ENCODE measurements at places on chromosomes 3 and 15.
A peak's percentile ranks its signal among the peaks of the same experiment; 100 is the strongest.

GRCh38 chr3:128804017-128804810 is 75.2 kb upstream of the ACAD9 start:
- DNase-seq = peak; percentile 73

DNA sequence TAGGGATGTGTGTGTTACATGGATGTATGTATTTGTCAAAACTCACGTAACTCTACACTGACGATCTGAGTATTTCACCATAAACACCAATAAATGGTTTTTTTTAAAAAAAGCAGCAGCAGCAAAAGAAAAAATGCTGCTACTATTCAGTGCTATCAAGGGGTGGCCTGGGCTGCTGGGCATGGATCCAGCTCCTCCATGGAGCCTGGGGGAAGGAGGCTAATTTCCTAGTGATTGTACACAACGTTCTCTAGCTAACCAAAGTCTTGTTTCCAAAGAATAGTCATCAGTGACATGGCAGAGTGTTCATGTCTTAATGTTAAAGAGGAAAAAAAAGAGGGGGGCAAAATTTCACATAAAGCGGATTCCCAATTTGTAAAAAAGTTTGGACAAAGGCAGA is 29.0 kb downstream of the POMGNT2 start:
- no peak for DNase-seq

DNA sequence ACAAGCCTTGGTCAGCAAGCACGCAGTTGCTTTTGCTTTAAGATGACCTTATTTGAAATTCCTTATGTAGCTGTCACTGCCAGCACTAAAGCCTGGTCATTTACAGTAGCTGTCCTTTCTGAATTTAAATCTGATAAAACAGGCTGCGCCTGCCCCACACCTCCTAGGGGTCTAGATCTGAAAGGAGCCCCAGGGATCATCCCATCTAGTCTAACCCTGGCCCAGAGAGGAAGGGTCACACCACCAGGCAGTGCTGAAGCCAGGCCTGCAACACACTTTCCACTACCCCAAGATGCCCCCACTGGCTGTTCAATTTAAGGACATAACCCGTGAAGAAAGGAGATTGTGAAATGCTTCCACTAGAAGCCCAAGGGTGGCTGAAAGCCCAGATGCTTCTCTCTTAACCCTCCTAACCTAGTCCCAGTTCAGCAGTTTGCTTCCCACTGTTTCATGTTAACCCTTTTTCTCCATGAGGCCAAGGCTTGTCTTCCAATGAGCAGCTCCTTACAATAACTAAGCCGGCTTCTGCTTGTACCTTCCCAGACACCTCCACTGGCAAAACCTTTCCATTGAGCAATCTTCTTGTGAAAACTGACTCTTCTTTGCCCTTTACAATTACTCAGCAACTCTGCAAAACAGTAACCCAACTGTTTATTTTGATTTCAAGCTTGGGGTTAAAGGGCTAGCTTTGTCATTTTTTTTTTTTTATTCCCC is 198.9 kb upstream of the LPP start:
- no peak for DNase-seq

DNA sequence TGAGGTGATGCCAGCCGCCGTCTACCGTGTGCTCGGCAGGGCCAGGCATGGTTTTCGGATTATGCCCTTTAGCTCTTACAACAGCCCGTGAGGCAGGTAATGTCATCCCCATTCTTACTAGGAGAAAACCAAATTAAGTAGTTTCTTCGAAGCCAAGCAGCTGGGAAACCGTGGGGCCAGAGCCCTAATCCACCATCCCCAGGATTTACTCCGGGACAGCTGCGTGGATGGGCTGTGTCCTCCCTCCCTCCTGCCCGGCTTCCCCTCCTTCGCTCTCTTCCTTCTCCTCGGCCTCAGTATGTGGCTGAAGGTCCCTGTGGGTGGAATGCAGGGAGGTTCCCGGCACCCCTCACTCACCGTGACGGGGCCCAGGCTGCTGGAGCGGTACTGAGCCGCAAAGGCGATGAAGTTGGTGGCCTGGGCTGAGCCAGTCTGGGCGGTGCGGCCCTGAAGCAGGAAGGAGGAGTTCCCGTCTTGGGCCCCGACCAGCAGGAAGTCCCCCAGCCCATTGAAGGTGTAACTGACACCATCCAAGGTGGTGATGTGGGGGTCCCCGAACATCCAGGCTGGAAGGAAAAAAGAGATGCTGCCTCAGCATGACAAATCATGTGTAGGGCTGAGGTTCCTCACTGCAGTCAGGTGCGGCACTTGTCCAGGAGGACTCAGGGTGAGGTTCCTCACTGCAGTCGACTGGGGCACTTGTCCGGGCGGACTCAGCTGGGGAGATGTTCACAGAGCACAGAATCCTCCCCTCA is 42.5 kb downstream of the MUC20 start:
- no peak for DNase-seq

- DNase-seq = no peak
Observed at GRCh38 chr3:130841357-130841756, 52.5 kb upstream of the ATP2C1 start.

All from NCI-H2029 (cell line).